Cerebellum (tissue), 4 donors: ENCODE measurements at places on chromosomes 12 and 14. TPM values are rescaled to one million over a fixed set of nuclear protein-coding genes. Genes with fewer than 3 reads are reported as not detected.

Gene PTPRB
- 8.3 TPM for total RNA-seq

Gene SPRYD4
- total RNA-seq, result 3.8 TPM

Gene FGD4
- 61.9 TPM for total RNA-seq

Gene OR9K2
- total RNA-seq, result not detected

Gene TSHR
- total RNA-seq, result 1.5 TPM

Gene SIX4
- 1.3 TPM for total RNA-seq

Gene SLC6A15
- total RNA-seq, result 63.4 TPM

Gene HOXC6
- not detected for total RNA-seq

Gene SRGAP1
- total RNA-seq, result 39.0 TPM

Gene FGF6
- not detected for total RNA-seq

Gene IL31
- total RNA-seq, result not detected

Gene INHBC
- total RNA-seq, result not detected

Gene ADCY6
- total RNA-seq, result 47.3 TPM

Gene TSPAN19
- total RNA-seq, result 1.9 TPM

Gene AQP6
- 0.27 TPM for total RNA-seq

Gene LRRC10
- not detected for total RNA-seq

Gene LBHD2
- not detected for total RNA-seq

Gene TEDC1
- total RNA-seq, result 6.8 TPM

Gene PRKAB1
- 18.1 TPM for total RNA-seq

Gene RASSF9
- total RNA-seq, result 2.4 TPM

Gene RTL1
- under 0.01 TPM for total RNA-seq

Gene PPP1R36
- total RNA-seq, result 0.54 TPM

Gene TRPV4
- 0.27 TPM for total RNA-seq

Gene ADGRD1
- 4.3 TPM for total RNA-seq

Gene NUDT4
- total RNA-seq, result 74.8 TPM

Gene LRRC43
- 1.9 TPM for total RNA-seq

Gene PKP2
- 4.1 TPM for total RNA-seq

Gene TAS2R46
- 13.9 TPM for total RNA-seq

Gene SLC5A8
- total RNA-seq, result 3.1 TPM

Gene TCL1B
- not detected for total RNA-seq

Gene MSI1
- 16.4 TPM for total RNA-seq

Gene LRP6
- 68.2 TPM for total RNA-seq
